GM23248 (cell line): ENCODE measurements at places on chromosomes 1 and 21.

- peak; percentile 74 for DNase-seq
These were observed 18.8 kb downstream of the SLX9 start for GRCh38 chr21:44958471-44959191.

DNA sequence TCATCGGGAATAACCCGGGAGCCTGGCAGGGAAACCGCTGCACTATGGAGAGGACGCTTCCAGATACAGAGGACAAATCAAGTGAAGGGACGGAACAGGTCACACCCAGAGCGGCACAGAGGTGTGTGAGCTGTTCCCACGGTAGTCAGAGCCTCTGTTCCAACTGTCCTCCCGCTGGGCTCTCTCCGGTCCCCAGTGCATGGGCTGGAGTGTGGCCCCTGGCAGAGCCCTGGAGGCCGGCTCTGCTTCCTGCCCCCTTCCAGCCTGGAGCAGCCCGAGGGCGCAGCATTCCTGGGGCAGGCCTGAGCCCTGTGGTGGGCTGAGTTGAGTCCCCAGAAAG, 11.9 kb upstream of the ZBTB21 start:
- no peak for DNase-seq

DNA sequence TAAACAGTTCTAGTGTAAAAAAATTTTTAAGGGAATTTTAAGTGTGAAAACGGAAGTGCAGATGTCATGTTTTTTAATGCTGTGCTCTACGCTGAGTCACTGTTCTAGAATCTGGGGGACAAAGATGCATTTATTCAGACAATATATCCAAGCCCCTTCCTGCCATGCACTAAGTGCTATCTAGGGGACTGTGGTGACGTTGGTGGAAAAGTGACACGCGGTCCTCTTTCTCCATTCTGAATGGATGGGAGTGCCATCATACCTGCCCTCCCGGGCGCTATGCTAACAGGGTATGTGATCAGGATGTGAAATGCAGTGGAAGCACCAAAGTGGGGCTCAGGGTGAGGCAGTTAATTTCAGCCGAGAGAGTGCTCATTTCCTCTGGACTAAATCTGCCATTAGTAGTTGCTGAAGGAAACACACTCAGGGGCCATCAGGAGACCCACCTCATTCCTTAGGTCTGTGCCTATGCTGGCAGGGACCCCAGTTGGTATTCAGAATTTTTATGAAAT, 6.6 kb downstream of the C1orf226 start:
- no peak for DNase-seq

DNA sequence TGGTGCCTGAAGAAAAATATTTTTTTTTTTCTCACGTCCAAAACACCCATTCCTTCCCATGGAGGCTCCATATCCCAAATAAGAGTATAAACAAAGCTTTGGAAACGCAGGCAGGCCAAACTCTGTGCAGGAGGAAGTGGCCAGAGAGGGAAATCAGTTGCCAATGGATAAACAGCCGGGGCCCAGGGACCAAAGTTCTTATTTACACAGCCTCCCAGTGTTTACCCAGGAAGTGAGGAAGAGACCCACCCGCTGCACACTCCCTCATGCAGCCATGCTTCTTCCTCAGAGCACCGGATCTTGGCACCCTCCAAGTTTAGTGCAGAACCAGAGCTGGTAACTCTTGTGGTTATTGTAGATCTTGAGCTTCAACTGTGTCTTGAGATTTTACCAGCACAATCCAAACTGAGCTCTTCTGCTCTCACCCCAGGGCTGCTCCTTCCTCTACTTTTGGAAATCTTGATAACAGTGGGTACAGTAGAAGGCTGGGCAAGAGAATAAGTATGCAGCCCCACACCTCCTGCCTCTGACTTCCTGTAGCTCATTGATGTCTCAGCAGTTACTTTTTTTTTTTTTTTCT, 14.2 kb downstream of the MARCKSL1 start:
- no peak for DNase-seq

GRCh38 chr1:62727656-62728407, 39.6 kb upstream of the DOCK7 start:
- DNase-seq = peak; percentile 60

DNA sequence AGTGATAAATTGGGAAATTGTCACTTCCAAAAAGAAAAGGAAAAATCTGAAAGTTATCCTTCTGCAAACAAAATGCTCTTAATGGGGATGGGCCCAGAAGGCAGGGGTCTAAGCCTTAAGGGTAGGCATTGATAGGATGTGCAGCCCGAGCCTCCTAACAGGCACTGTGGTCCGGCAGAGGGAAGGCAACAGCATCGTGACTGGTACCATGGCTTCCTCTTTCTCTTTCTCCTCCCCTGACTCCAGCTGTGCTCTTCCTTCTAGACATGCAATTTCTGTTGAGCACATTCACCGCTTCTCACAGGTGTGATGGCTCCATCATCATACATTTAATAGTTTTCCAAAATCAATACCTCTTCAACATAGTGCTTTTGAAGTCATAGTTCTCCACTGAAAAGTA, 91.5 kb downstream of the SELENOF start:
- DNase-seq = no peak

DNA sequence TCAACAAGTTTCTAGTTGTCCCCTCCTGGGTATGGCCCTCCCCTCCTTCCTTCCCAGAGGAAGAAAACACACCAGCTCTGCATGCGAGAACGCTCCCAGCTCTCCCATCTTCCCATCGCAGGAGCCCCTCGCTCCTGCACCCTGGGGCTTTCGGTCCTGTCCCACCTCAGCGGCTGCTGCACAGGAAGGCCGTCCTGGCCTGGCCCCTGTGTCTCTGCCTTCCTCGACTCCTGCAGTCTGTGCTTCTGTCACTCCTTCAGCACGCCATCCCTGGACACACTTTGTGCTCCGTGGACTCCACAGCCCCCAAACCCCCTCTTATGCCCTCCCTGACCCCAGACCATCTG, 23.2 kb downstream of the KRTAP10-1 start:
- DNase-seq = no peak

DNA sequence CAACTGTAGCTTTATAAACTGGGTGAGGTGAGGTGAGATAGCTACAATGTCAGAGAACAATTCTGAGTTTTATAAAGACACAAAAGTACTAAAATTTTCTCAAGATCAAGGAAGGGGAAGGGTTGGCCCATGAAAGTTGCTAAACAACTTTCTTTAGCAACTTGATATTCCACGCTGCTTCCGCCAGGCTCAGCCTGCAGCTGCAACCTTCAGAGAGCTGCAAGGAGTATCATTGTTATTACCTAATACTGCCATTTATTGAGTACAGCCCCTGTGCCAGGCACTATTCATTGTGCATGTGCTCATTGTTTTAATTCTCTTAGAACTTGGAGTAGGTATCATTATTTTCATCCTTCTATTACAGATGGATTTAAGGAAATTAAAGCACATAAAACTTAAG, 34.1 kb upstream of the SUCO start:
- no peak for DNase-seq

DNA sequence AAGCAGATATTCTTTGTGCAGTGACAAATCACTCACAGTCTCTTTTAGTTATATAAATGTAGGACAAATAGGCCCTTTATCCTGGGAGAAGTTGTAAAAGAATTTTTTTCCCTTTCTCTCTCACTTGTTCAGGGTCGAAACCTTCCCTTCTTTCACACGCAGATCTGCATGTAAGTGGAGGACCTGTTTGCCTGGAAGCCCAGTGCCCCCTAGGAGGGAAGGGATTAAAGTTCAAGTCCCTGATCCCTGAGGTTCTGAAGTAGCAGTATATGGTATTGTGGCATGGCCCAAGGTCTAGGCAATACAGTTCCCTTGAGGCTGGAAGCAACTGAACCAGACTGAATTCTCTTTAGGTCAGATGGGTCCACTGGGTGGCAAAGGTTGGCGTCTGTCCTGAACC, 48.6 kb upstream of the PTGFRN start:
- no peak for DNase-seq

DNA sequence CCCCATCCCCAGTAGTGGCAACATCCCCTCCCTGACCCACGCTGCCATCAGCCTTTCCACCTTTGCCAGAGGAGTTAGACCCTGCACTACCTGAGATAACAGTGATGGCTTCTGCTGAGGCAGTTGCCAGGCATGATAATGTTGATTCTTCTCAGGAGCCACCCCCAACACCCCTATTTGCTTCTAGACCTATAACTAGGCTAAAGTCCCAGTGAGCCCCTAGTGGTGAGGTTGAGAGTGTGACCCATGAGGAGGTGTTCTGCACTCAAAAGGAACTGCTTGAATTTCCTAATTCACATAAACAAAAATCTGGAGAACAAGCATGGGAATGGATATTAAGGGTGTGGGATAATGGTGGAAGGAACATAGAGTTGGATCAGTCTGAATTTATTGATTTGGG, 159.6 kb upstream of the COL11A1 start:
- DNase-seq = no peak

DNA sequence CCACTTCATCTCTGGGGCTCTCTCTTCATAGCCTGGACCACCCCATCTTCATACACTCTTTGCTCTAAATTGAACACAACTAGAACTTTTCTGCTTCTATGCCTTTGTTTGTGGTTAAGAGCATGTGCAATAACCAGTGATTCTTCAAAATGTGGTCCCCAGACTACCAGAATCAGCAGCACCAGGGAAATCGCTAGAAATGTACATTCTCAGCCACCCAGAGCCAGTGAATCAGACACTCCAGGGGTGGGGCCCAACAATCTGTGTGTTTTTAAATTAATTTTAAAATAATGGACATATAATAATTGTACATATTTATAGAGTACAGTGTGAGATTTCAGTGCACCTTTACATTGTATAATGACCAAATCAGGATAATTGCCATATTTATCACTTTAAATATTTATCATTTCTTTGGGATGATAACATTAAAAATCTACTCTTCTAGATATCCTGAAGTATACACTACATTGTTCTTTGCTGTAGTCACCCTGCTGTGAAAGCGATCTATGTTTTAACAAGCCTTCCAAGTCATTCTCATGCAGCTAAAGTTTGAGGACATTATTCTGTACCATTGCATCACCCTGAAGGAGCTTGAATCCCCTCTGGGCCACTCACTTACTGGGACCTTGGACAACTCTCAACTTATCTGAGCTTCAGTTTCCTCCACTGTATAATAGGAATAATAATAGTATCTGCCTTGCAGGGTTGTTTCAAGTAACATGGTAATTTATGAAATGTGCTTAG, 10.8 kb downstream of the GRHL3 start:
- peak; percentile 61 for DNase-seq

- no peak for DNase-seq
These were observed 40.6 kb upstream of the TSPEAR start for GRCh38 chr21:44751799-44752636.

DNA sequence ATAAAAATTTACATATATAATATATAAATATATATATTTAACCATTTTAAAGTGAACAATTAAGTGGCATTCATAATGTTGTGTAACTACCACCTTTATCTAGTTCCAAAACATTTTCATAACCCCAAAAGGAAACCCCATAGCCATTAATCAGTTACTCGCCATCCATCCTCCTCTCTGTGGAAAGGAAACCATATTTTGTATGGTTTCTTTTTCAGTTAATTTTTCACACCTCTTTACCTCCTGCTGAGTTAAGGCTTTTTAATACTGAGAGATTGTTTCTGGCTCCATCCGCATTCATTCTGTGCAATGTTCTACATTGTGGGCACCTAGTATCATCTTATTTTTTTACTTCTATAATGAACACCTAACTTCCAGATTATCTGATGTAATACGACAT, 512.1 kb downstream of the LMO4 start:
- no peak for DNase-seq

DNA sequence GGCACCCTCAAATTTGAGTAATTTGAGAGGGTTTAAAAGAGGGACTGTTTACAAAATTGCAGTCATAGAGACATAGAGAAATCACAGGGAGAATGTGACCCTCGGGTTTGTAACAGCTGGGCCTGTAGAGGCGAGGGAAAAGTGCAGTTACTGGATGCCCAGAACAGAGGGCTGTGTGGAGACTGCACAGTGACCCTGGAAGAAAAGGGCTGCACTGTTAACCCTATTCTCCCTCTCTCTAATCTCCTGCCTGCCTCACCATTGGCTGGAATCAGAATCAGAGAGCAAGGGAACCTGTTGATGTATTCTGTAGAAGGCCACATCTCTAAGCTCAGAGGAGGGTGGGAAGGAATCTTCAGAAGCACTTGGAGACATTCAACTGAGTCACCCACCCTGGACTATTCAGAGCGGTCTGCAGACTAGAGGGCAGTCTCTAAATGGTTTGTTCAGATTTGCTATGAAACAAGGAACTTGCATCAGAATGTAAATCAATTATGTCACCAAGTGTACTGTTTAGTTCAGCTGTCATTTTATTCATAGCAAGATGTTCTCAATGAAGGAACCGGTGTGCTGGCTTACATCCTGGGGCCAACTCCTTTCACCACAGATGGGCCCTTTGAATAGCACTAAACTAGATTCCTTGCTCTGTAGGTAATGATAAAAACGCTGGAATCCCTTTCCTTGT, 132.2 kb upstream of the HOOK1 start:
- DNase-seq = peak; percentile 45

- DNase-seq = no peak
These were observed 645.5 kb downstream of the ADGRL2 start for GRCh38 chr1:82446236-82446635.

GRCh38 chr1:1325288-1326074, 879 bp downstream of the CPTP start:
- DNase-seq = no peak

GRCh38 chr1:43622901-43623780, 26.8 kb upstream of the KDM4A start:
- DNase-seq = no peak

DNA sequence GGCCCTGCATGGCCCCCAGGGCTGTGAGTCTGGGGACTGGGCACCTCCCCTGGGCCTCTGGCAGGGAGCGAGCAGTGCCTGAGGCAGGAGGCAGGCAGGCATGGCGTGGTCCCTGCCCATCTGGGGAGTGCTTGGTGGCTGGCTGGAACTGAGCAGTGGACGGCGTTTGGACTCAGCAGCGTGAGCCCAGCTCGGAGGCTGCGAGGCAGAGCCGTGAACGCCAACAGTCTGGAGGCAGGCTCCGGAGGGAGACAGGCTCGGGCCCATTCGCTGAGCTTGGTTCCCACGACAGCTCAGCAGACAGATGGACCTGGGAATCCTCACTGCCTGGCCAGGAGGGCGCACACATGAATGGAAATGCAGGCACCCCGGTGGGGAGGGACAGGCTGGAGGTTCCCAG, 160.7 kb upstream of the POU3F1 start:
- DNase-seq = no peak

GRCh38 chr1:206676499-206676898, 8.2 kb upstream of the MAPKAPK2 start:
- DNase-seq = no peak

GRCh38 chr1:241684108-241684507, 32.0 kb downstream of the WDR64 start:
- no peak for DNase-seq
